ENCODE measurements at places on chromosomes 3 and 15.
A peak's percentile ranks its signal among the peaks of the same experiment; 100 is the strongest.

- no peak for DNase-seq
Observed at GRCh38 chr3:126998728-126999127, 15.8 kb downstream of the PLXNA1 start.

DNA sequence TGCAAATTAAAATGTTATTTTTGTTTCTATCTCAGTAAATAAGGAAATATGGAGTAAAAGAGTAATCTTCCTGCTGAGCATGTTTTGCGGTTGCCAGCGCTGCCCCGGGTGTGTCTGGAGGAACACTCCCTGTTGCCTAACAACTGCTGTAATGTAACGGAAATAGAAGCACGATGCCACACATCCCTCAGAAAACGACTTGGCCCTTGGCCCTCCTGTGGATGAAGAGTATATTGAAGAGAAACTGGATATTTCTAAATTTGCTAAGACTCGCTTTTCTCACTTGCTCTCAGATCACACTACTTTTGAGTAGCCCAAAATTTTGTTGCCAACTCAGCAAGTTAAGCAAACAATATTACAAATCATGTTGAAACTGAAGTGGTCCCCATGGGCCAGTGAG, 18.9 kb downstream of the CX3CR1 start:
- no peak for DNase-seq

DNA sequence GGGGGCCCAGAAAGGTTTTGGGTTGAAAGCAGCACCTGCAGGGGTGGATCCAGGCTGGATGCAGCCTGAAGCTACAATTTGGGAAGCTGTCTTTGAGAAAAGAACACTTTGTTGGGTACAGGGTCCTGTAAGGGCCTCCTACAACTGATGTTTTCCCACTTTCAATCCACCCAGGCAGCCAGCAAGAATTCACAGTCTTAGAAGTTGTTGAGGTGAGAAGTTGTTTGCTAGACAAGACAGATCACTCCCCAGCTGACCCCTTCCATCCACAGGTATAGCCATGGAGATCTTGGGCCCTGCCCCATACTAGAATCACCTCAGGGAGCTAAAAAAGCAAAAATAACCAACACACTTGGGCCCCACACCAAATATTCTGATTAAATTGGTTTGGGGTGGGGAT, 10.3 kb upstream of the SMAD6 start:
- DNase-seq, result no peak

GRCh38 chr15:57596978-57597377, 5.3 kb downstream of the MYZAP start:
- no peak for DNase-seq

GRCh38 chr3:41075975-41076374, 123.3 kb upstream of the CTNNB1 start:
- DNase-seq, result no peak

DNA sequence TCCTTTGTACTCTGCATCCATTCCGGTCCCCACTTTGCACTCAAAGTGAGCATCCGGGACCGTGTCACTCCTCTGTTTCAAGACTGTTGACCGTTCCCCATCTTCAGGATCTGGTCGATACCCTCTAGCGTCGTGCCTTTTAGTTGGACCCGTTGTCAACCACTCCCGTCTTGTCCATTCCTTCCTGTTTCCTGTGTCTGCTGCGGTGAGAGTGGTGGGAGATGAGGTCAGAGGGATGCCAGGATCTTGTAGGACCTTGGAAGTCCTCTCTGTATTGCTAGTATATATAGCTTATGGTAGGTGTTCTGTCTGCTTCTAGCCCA, 624 bp downstream of the BRK1 start:
- no peak for DNase-seq

DNA sequence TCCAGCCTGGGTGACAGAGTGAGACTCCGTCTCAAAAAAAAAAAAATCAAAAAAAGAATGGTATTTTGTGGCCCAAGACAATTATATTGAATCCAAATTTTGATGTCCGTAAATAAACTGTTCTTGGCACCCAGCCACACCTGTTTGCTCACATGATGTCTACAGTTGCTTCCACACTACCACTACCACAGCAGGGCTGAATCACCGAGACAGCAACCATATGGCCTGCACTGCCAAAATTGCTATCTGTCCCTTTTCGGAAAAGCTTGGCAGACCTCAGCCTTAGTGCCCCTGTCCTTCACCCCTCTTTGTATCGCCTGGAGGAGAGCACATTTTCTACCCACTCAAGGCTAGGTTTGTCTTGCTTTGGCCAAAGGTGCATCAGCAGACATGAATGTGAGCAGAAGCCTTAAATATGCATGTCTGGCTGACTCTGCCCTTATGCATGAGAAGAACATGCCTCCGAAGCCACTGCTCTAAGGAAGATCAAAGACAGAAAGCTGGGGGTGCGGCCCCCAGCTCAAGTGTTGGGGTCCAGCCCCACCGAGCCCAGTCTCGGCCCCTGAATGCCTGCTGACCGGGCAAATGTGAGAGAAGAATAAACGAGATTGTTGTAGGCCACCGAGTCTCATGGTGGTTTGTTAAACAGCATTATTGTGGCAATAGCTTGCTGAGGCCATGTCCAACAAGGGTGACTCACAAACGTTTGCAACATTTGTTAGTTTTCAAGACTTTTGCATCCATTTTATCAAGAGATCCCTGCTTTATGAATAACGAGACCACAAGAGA, 108.1 kb downstream of the TPRA1 start:
- DNase-seq, result no peak

GRCh38 chr15:77311618-77312398, 108.1 kb downstream of the PEAK1 start:
- no peak for DNase-seq

- DNase-seq, result no peak
Observed at GRCh38 chr3:37147666-37148065, 26.7 kb downstream of the LRRFIP2 start.

DNA sequence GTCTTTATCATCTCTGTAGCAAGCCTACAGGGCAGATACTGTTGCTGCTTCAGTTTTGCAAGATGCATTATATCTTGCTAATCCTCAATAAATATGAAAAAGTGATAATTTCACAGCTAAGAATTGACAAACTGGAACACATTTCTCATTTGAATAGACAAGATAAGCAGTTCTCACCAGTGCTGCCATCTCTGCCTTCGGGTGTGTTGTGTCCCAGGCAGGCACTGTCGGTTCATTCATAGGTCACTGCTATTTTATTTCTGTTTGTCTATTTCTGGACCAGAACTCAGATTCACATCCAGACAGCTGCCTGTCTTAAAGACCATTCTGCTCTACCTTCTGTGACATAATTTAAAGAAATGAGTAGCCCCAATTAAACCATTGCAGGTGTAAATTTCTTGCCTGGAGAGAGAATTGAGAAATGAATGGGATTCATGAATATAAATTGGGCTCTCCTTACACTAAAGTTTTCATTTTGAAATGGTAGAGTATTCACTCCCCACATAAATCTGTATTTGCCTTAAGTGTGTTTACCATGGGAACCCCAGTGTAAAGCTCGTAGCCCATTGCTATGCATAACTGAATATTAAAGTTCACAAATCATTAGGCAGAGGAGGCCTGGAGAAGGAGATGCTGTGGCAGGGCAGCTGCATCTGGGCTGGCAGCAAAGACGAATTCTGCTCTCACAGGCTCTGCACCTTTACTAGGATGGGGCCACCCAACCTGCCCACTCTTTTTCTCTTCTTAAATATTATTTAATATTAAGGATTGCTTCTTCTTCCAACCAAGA, 149.9 kb downstream of the ARPP21 start:
- DNase-seq, result no peak

DNA sequence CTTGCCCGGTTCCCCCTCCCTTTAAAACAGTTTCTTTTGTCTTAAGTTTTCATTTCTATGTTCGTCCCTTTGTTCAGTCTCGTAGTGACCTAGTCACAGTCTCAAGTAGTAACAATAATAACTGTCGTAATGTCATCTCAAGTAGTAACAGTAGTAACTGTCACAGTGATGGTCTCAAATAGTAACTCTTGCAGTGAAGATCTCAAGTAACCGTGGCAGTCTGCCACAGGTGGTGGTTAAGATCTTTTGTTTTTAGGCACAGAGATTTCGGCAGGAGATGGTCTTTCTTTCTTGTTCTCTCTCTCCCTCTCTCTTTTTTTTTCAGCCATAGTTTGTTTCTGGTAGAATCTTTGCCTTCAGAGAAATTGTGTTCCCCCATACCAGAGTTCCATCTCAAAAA, 656.0 kb upstream of the SGO1 start:
- DNase-seq, result no peak

- no peak for DNase-seq
Observed at GRCh38 chr3:168707900-168708299, 612.2 kb upstream of the GOLIM4 start.

DNA sequence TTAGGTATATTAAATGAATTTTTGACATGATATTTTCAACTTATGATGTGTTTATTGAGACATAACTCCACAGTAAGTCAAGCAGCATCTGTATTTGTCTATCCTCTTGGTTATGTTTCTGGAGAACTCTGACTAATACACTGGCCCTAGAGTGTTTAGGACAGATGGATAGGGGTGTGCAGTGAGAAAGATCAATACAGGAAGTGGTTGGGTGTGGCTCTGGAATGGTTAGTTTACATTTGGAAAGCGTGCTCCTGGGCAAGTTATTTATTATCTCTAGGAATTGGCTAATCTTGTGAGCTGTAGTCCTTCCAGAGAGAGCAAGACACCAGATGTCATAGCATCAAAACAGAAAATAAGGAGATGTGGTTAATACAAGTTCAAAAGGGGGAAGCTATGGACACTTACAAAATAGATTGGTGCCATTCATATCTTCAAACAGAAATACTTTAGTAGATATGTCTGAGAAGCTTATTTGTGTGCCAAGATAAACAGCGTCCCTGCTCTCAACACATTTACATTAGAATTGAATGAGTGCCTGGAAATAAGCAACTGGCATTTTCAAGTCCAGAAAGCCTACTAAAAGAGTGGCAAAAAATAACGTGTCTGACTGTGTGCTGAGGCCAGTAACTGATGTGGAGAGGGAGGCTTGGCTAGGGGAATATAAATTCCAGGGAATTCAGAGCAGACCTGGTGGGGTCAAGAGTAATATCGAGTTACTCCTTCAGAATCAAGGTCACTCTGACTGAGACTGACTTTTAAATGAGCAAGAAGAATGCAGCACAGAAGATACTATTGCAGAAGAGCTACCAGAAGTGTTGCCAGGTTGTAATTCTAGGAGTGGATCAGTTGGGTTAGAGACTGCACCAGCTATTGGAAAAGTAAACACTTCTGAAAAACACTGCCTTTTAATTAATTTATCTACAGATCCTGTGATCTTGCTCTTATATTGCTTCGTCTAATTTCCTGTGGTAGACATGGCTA, 33.4 kb upstream of the PLAAT1 start:
- no peak for DNase-seq

GRCh38 chr15:85457392-85457968, 77.1 kb downstream of the AKAP13 start:
- DNase-seq, result no peak

DNA sequence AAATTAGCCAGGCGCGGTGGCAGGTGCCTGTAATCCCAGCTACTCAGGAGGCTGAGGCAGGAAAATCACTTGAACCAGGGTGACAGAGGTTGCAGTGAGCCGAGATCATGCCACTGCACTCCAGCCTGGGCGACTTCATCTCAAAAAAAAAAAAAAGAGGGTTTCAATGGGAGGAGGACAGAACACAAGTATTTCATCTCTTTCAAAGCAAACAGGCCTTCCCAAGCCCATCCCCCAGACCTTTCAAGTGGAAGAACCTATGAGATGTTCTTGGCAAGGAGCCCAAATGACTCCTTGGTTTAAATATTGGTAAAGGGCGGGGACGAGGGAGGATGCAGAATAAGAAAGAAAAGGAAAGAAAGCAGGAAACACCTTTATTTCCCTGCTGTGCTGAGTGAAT, 62.2 kb upstream of the MCF2L2 start:
- DNase-seq, result peak; percentile 84

GRCh38 chr3:117480525-117480924, 770.9 kb downstream of the TUSC7 start:
- DNase-seq, result no peak

DNA sequence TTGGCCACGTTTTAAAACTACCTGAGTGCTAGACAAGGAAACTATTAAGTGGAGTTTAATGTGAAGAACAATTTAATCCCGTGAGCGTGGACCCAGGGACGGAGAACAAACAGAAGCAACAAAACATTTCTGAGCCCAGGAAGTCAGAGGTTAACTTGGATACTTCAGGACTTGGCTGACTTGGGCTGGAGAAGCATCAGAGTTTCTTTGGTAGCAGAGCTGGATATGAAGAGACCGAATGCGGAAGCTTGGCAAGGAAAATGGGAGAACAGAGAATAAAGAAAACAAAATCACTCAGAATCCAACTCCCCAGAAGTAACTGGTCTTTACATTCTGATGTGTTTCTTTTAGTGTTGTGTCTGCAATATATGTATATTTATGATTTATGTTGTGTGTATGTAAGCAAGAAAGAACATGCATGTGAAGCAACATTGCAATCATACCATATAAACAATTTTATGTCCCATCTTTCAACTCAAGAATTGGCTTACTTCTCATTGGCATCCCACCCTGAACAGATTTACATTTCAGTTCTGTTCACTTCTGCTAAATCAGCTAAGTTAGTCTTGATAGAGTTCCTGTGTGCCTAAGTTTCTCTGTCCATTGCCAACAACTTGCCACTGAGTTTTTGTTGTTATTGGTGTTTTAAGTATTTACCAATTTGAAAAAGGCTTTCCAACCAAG, 17.2 kb upstream of the PLOD2 start:
- DNase-seq, result no peak

DNA sequence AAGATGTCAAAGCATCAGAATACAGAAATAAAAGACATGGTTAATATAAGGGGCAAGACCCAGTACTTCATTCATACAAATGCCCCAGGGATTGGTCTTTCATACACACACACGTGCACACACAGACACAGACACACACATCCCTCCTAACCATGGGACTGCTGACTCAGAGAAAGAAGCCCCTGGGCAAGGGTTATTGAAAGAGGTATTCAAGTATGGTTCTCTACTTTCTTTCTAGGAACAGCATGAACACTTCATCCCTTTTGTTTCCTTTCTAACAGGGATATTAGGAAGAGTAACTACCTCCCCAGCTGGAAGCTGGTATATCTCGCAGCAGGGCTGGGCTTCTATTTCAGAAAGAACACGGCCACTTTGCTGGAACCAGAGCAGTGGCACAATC, 33.2 kb upstream of the ZFAND6 start:
- no peak for DNase-seq

Measured in NCI-H187 (cell line).